Amniotic stem cell (primary cell): ENCODE measurements at places on chromosomes 7 and 10.
A peak's percentile ranks its signal among the peaks of the same experiment; 100 is the strongest.

DNA sequence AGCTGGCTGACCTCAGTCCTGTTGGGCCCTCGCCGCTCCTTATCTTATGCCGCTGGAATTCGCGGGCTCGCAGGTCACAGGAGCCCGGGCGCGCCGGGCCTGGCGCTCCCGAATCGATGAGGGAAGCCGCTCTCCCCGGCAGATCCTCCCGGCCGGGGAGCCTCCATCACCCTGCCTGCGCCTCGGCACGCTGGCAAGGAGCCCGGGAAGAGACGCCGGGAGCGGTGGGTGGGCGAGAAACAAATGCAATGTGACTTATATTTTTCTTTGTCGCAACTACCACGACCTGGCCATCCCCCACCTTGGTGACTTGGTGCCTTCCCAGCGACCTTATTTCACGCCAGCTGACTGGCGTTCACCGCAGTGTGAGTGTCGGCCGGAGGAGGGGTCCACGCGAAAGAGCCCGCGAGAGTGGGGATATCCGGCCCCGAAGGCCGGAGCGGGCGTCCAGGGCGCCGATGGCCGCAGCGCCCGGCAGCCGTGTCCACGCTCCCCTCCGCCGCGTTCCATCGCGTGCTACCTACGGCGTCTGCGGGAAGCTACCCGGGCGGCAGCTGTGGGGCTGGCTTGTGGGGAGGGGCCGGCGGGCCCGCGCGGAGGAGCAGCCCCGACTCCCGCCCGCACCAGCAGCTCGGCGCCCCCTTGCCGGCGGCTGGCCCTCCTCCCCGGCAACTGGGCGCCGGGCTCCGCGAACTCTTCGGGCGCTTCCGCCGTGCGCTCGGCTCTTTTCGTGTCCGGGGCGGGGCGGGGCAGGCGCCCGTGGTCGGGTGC lies 494 bp upstream of the BMPR1A start:
- peak; percentile 81 for DNase-seq

GRCh38 chr7:12834782-12835181 lies 147.3 kb downstream of the ARL4A start:
- no peak for DNase-seq

DNA sequence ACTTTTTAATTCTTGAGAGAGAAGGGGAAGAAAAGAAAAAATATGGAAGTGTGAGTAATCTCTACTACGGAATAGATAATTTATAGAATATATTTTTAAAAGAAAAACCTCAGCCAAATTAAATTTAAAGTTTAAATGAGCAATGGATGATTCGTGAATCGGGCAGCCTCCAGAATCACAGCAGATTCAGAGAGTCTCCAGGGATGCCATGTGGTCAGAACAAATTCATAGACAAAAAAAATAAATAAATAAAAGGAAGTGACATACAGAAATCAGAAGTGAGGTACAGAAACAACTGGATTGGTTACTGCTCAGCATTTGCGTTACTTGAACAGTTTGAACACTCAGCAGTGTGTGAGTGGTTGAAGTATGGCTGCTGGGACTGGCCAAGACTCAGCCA lies 53.0 kb downstream of the PHYHIPL start:
- DNase-seq = no peak

GRCh38 chr10:90977162-90977854 lies 56.4 kb upstream of the ANKRD1 start:
- DNase-seq = no peak

DNA sequence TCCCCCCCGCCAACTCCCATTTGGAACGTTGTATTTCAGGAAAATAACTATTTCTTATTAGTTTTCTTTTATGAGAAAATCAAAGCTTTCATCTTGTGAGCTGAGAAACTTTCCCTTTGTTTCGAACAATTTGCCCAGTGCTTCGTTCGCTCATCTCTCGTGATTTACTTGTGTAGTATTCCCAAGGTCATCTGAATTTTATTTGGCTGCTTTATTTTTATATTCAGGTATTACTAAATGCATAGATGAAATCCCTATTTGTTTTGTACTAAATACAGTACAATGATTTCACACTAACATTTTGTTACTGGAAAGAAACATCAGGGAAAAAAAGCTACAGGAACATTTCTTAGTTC lies 12.0 kb upstream of the EBLN1 start:
- DNase-seq = no peak

DNA sequence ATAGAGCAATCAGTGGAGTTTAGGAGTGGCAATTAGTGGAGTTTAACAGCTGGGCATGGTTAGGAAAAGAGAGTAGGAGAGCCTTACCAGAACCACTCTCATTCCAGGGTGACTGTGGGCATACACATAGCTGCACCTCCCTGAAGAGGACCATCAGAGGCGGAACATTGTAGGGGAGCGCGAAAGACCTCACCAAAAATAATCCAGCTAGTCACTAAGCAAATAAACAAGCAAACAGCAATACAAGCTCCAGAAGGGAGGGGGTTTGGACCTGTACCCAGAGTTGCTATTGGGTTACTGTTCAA lies 4.1 kb upstream of the NACAD start:
- DNase-seq = no peak
